ENCODE measurements at places on chromosomes 2 and 18.

DNA sequence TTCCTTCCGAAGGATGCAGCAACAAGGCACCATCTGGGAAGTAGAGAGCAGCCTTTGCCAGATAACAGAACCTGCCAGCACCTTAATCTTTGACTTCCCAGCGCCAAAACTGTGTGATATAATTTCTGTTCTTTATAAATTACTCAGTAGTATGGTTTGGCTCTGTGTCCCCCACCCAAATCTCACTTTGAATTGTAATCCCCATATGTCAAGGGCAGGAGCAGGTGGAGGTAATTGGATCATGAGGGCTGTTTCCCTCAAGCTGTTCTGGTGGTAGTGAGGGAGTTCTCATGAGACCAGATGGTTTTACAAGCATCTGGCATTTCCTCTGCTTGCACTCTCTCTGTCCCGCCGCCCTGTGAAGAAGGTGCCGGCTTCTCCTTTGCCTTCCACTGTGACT is 899.9 kb downstream of the TRIB2 start:
- DNase-seq = no peak

GRCh38 chr2:73977466-73977865 is 7.2 kb upstream of the TET3 start:
- DNase-seq = no peak

DNA sequence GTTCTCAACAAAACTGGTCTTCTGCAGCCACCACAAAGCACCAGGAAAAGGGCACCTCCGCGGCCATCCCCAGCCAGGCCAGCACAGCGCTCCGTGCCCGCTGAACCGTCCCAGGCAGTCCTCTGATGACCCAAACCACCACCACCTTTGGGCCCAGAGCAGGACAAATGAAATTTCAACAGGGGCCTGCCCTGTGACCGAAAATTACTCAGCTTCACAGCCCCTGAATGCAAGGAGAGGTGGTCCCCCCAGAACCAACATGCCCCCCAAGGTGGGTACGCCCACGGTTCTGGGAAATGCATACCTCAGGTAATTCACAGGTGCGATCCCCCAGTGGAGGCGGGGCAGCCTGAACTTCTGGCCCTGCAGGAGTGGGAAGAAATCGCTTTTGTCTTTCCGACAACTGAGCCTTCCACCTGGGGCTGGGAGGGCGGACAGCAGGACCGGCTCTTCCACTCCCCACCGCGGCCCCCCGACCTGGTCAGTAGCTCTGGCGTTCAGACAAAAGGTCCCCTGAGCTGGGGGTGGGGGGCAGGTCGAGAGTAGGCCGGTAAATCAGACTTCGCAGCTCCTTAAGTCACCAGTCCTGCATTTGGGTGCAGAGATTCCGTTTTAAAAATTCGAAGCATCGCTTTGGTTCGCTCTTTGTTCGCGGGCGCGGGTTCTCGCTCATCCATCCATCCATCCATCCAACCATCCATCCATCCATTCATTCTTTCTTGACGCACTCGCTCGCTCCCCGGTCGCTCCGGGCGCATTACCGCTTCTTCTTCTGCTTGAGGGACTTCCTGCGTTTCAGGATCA is 1.4 kb downstream of the ARL4C start:
- peak; percentile 41 for DNase-seq

GRCh38 chr18:45243340-45244110 is 371.8 kb upstream of the SLC14A2 start:
- DNase-seq = no peak

GRCh38 chr18:56541340-56541739 is 97.1 kb downstream of the TXNL1 start:
- no peak for DNase-seq

DNA sequence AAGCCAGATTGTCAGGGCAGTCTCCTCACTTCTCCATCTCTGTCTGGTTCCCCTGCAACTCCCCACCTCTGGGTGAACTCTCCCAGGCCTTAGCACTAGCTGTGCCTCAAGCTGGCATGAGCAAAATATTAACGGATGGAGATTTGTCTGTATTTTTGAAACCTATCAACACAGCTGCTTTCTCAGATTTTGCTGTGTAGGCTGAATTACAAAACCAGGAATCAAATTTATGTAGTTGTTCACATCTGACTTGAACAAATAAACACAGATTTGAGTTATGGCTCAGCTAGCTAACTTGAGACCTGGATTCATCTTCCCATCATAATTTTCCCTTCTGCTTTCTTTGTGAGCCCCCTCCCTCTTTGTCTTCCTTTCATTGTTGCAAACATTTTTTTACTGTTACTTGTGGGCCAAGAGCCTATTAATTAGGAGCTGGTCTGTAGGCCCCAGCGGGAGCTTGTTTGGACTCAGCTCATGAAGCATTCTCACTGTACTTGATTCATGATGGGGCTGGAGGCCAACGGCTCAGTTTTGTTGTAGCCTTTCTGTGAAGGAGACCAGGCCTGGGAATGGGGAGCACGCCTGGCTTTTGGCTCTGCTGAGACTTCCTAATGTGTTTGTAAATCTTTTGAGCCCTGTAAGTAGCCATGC is 164.1 kb upstream of the GATA6 start:
- no peak for DNase-seq

- DNase-seq = no peak
Observed at GRCh38 chr2:111250448-111251030, 129.8 kb downstream of the BCL2L11 start.

- DNase-seq = no peak
Observed at GRCh38 chr2:48635786-48636185, 18.1 kb downstream of the GTF2A1L start.

DNA sequence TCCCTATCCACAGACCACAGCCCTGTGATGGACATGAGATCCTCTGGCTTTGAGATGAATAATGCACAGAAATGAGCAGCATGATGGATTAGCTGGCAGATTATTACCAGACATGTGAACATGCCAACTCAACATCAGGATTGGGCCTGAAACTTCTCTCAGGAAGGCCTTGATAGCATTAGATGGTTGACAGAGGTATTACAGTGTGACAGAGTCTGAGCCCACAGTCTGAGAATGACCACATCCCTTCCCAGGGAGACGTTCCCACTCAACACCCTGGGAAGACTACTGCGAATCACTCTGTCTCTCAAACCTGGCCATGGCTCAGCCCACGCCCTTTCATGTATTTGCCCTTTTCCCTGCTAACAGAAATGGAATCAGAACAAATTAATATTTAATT is 66.9 kb downstream of the BCL11A start:
- DNase-seq = no peak

- no peak for DNase-seq
Observed at GRCh38 chr2:9488583-9489547, 14.5 kb downstream of the IAH1 start.

- DNase-seq = no peak
Observed at GRCh38 chr18:79556829-79557585, 122.6 kb upstream of the CTDP1 start.

DNA sequence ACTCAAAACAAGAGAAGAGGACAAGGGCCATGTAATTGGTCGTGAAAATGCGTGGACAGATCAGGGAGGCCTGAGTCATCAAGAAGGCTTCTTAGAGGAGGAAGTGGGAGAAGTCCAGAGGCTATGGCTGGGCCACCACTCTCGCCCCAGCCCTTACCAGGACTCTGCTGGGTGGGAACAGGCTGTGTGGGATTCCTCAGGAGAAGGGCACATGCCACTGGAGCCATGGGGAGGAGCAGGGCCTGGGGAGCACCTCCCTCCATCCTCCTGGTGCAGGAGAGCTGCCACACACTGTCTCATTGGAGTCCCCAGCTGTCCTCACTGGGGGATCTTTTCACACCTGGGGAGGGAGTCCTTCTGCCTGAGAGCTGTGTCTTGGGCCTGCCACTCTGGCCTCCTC is 9.4 kb upstream of the RALB start:
- no peak for DNase-seq

Data from CD4-positive, alpha-beta T cell treated with Interleukin-17A for 1 hour (primary cell).